ENCODE measurements at places on chromosomes 4 and X. TPM values are rescaled to one million over a fixed set of nuclear protein-coding genes. Genes with fewer than 3 reads are reported as not detected.

Gene SLC9B1
- total RNA-seq: 0.39 TPM

GRCh38 chrX:106940068-106940467, 19.9 kb downstream of the CLDN2 start:
- no peak for DNase-seq

DNA sequence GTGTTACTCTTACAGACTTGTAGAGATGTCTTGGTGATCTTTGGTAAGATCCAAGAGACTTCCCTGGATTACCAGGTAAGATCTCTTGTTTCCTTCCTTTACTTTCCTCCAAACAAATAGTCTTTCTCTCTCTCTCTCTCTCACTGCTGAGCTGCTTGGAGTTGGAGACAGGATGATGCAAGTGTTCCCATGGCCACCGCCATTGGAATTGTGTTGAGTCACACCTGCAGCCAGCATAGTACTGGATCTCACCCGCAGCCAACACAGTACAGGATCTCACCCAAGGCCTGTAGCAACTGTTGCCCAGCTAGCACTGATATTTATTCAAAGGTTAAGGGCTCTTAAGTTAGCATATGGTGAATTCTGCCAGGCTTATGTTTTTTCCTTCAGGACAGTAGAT, 1080.9 kb downstream of the FAT4 start:
- DNase-seq: no peak

- no peak for DNase-seq
Measured at GRCh38 chr4:11605597-11605996, 176.9 kb upstream of the HS3ST1 start.
